ENCODE measurements at places on chromosomes 2 and 18.

GRCh38 chr2:230012267-230012884, 56.3 kb downstream of the SLC16A14 start:
- DNase-seq, result no peak

DNA sequence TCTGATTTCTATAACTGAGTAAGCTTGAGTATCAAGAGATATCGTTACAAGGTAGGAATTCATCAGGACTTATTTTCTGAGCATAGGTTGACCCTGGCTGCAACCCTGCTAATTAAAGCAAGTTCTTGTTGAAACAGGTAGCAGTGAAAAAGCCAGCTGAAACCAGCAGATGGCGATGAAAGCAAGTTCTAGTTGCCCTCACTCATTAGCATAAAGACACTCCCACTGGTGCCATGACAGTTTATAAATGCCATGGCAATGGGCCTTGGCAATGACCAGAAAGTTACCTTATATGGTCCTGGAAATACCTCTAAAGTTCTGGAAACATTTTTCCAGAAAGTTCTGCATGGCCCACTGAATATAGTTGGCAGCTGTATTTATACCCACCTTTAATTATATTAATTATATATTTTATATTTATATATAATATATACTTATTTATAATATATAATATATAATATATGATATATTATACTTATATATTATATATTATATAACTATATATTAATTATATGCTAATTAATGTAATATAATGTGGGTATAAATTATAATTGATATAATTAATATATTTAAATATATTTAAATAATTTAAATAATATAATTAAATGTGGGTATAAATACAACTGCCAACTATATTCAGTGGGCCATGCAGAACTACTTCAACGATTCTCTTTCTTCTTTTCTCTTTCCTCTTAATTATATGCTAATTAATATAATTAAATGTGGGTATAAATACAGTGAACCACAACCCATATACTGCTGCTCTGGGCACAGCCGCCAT, 188.0 kb downstream of the CDH7 start:
- DNase-seq, result no peak

DNA sequence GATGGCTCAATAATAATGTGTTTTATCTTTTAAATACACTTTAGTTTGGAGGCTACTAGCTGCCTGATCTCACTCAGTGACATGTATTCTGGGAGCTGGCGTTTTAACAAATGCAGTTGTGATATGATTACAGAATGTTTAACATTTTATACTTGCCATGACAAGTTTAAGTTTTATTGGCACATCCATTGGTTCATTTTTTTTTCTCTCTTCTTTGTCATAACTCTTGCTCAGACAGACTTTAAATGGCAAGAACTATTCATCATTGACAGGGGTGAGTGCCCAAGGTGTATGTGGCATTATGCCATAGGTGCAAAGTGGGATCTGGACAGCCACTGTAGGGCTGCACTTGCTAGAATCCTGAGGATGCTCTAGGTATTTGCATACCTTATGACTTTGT, 72.1 kb upstream of the MYL1 start:
- no peak for DNase-seq

GRCh38 chr2:118582058-118582457, 265.4 kb downstream of the EN1 start:
- no peak for DNase-seq

- DNase-seq, result no peak
Observed at GRCh38 chr2:105274046-105274445, 32.5 kb downstream of the GPR45 start.

DNA sequence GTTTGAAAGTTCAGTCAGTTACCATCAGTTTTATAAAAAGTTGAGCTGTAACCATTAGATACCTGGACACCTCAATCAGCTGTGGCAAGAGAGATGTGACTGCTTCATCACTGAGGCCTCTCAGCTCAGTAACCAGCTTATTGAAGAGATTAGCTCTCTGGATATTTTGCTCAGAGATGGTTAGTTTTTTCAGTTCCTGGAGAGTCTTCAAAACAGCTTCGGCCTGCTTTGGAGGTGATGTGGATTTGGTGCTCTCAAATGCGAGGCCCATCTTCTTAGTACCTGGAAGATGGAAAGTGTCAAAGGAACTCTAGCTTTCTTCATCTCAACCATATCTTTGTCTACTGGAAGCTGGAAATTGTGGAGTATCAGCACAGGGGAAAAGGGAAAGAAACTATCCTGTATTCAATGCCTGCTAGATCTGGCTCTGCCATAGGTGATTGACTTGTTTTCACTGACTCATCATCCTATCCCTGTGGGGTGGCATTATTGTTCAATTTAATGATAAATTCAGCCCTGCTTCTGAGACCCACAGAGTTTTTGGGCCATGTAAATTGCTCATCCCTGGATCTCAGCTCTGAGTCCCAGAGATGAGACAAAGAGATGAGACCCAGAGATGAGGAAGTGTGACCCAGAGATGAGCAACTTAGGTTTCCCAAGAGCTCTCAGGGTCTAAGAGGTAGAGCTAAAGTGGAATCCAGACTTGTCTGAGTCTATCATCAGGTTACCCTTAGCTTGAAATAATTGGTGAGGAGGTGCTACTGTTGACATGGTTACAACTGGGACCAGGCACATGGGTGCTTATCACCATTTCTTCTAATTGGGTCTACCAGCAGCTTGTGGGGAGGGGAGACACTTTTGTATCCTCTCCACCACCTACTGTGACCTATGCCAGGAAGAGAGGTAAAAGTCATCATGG, 10.4 kb downstream of the APOB start:
- no peak for DNase-seq

DNA sequence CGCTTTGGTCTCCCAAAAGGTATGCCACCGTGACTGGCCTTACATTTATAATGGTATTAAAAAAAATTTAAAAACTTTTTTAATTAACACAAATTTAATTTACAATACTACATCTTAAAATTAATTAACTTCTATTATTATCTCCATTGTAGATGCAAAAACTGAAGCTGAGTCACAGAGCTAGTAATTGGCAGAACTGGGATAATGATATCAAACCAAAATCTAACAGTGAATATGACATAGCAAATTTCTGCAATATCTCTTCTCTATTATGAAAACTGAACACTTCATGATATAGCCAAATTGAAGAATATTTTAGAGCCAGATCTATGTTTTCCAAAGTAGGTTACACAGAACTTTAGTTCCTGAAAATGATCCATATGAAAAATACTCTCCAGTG, 66.4 kb upstream of the CHAC2 start:
- DNase-seq, result no peak

DNA sequence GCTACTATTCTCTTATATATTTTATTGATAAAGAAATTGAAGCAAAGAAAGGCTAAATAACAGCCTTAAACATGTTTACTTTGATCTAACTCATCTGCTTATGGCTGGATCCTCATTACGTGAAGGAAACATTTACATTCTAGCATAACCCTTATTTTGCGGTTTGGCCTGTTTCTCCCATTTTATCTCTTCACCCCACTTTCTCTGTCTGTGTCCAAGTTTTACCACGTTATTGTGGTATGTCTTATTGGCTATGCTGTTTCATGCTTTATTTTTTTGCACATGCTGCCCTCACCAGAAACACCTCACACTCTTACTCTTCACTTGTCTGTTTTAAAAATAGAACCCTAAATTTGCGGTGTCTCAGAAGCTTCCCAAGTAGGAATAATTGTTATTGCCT, 78.5 kb downstream of the RPIA start:
- no peak for DNase-seq

- no peak for DNase-seq
Observed at GRCh38 chr2:107811411-107811810, 15.3 kb upstream of the RGPD4 start.

DNA sequence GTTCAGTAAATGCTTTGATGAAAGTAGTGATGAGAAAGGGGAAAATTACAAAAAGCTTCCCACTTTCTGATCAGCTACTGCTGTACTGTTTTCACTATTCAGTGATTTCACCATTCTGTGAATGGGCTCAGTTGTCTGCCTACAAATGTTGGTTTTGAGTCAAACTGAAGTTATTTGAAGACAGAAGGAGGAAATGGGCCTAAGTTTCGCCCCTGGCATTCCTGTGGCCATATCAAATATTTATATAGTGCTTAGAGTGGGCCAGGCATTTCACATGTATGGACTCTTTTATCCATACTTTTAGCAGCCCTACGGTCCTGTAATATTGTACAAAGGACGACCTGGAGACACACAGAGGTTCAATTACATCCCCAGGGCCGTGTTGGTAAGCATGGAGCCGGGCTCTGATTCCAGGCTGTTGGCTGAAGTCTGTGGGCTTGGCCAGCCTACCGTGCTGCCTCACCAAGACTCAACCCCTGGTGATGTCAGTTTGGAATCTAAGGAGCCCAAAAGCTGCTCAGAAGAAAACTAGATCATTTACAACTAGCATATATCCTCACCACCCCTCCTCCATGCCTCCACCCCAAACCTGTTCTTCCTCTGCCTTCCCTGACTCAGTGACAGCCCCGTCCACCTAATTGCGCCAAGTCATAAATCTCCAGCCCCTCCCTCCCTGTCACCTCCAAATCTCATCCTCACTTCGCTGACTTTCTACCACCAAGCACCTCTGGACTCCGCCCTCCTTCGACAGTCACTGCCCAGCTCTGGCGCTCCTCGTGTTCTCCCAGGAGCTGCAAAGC, 10.1 kb upstream of the GRHL1 start:
- no peak for DNase-seq

DNA sequence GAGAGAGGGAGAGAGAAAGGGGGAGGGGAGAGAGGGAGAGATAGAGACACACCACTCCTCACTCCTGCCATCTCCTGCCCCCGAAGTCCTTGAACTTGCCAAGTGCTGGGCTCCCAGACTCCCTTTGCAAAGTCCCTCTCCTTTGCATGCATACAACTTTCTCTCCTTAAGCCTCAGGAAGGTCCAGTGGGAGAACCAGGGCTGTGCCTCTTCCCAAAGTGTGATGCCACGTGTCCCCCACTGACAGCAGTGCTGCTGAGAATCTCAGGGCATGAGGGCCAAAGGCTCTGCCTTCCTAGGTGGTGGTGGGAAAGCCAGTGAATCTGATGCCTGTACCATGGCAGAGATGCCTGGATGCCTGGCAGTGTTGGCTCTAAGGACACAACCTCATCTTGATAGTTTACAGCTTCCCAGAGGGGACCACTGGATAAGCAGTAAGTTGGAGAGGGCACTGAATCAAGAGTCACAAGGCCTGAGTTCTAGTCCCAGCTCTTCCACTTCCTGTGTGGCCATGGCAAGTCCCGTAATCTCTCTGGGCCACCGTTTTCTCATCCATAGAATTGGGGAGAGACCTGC, 103.4 kb downstream of the CLIP4 start:
- no peak for DNase-seq

- no peak for DNase-seq
Observed at GRCh38 chr2:140814141-140814540, 1316.7 kb downstream of the LRP1B start.

- no peak for DNase-seq
Observed at GRCh38 chr2:55152475-55153412, 79.3 kb downstream of the CLHC1 start.

- DNase-seq, result no peak
Observed at GRCh38 chr2:26064846-26065245, 31.0 kb downstream of the RAB10 start.

DNA sequence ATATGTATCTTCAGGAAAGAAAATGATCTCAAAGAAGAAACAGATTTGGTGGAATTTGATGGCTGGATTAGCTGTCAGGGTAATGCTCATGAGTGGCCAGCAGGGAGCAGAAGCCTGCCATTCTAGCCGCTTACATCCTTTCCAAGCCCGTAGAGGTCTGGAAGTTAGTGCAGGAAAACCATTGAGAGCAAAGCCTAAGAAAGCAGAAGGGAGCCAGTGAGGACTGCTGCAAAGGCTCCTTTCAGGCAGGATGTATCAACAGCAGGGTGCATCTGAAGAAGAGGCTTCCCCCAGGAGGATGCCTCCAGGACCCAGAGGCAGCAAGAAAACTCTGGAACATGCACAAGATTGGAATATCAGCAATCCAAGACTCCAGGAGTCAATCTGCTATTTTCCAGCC, 22.9 kb upstream of the LBH start:
- peak; percentile 59 for DNase-seq

DNA sequence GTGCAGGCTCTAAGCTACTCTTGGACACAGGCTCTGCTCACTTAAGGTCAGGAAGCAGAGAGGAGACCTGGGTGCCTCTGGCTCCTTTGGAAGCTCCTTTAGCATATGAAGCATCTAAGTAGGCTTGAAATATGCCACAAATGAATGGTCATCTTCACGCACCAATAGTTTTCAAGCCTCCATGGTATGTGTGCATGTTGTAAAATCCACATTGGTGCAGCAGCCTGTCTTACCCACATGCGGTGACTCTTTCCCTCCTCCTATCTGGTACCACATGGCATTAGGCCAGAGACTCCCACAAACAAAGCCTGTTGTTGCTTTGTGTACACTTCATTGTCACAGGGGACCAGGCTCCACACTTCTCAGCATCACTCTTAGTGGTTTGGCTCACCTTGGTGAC, 442.2 kb upstream of the RAB12 start:
- no peak for DNase-seq

DNA sequence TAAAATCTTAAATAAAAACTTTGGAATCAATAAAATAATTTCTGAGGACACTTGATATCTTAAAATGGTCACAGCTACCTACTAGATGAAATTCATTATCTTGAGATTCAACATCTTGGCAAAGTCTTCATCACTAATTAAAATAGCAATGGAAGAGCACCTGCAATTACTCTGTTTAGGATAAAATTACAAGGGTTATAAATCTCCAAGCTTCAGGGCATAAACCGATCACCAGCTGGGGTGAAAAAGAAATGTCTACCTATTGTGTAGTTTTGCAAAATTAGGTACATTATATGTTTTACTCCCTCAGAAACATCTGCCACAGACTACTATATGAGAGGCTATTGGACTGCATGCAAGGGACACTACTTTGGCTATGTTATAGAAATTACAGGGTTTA, 327.1 kb downstream of the CCDC178 start:
- no peak for DNase-seq

DNA sequence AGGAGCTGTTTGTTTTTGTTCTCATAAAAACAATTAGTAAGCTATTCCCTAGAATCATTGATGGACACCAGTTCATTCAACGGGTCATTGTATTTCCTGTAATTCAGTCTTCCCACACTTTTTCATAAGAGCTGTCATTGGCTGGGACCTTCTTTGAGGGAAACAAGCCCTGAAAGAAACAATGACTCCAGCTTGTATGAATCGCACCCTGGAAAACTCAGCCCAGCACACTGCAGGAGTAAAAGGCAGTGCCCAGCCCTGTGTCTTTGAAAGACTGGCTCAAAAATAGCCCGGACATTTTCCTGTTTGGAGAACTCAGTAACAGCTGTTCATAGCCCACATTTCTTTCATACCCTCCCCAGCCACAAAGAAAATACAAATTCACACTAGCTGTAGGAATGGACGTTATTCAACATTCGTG, 81.5 kb downstream of the NCKAP5 start:
- no peak for DNase-seq

- no peak for DNase-seq
Observed at GRCh38 chr2:32623311-32623706, 4.5 kb upstream of the TTC27 start.

GRCh38 chr2:126827371-126827770, 71.3 kb upstream of the TEX51 start:
- peak; percentile 17 for DNase-seq
